ENCODE measurements at places on chromosomes 12 and 14.

DNA sequence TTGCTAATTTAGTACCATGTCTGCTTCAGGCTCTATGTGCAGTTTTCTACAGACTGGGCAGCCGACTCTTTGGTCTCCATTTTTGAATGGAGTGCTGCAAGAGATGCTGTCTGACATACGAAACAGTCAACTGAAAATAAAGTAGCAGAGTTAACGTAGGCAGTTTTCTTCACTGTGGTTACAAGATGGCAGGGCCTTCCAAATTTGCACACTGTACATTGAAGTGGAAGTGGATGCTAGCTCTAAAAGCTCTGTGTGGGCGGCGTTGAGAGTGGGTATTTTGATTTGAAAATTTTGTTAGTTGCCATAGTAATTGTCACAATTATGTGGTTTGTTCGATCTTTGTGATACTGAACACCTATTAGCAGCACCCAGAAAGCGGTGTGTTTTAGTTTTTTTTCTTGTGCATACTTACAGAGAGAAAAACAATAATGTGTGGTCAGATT, 154.9 kb upstream of the ATP2B1 start:
- no peaks in the 10 kb centered on the region for H3K36me3 ChIP-seq
- no peak overlapping the region for H3K4me3 ChIP-seq
- no peaks in the 10 kb centered on the region for H3K27me3 ChIP-seq
- DNase-seq, result no peak
- peak overlapping the region; percentile 54 for H3K27ac ChIP-seq
- H3K4me1 ChIP-seq, result no peaks in the 10 kb centered on the region

- no peaks in the 10 kb centered on the region for H3K36me3 ChIP-seq
- no peak overlapping the region for H3K4me3 ChIP-seq
- H3K4me1 ChIP-seq, result no peaks in the 10 kb centered on the region
- DNase-seq, result no peak
- no peak overlapping the region for H3K27ac ChIP-seq
- no peaks in the 10 kb centered on the region for H3K27me3 ChIP-seq
These were observed 738.3 kb upstream of the STXBP6 start for GRCh38 chr14:25788252-25788651.

DNA sequence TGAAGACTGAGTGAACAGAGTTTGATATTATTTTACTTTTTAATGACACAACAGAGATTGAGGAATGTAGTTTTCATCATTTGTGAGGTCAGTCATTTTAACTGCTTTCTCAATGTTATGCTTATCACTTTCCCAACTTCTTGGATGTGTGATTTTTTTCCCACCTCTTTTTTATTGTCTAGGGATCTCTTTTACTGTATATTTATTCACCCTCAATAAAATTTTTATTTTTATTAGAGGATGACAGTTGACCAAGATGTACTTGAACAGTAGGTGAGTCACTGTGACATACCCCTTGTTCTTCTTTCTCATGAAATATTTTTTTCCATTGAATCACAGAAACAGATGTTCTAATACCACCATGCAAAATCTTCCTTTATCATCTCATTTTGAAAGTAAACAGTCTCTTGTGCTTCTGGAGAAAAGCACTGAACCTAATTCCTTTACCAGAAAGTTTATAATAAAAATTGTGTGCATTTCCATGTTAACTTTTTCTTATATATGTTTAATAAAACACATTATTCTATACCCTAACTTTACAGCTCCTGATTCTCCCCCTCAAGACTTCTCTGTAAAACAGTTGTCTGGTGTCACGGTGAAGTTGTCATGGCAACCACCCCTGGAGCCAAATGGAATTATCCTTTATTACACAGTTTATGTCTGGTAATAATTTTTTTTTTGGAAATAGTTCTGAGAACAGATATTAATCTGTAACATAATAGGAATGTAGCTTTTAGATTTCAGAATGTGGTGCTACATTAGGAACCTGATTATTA, 65.9 kb downstream of the PTPRQ start:
- H3K27ac ChIP-seq, result no peak overlapping the region
- no peak for DNase-seq
- H3K36me3 ChIP-seq, result no peaks in the 10 kb centered on the region
- H3K27me3 ChIP-seq, result no peaks in the 10 kb centered on the region

GRCh38 chr12:26711569-26711968, 121.4 kb downstream of the ITPR2 start:
- no peak overlapping the region for H3K4me3 ChIP-seq
- no peaks in the 10 kb centered on the region for H3K27me3 ChIP-seq
- no peak overlapping the region for H3K27ac ChIP-seq
- peaks cover 7% of the 10 kb centered on the region for H3K36me3 ChIP-seq

- no peaks in the 10 kb centered on the region for H3K4me1 ChIP-seq
- no peaks in the 10 kb centered on the region for H3K27me3 ChIP-seq
These were observed 160.1 kb downstream of the KIF26A start for GRCh38 chr14:104298458-104298857.

GRCh38 chr12:89927226-89927698, 218.6 kb upstream of the ATP2B1 start:
- no peak for DNase-seq
- H3K36me3 ChIP-seq, result no peaks in the 10 kb centered on the region
- H3K4me3 ChIP-seq, result no peak overlapping the region
- H3K4me1 ChIP-seq, result no peaks in the 10 kb centered on the region

GRCh38 chr14:105878125-105878524, 351.7 kb downstream of the TMEM121 start:
- H3K36me3 ChIP-seq, result no peaks in the 10 kb centered on the region
- no peak overlapping the region for H3K27ac ChIP-seq
- H3K4me1 ChIP-seq, result no peaks in the 10 kb centered on the region
- no peak for DNase-seq

- no peaks in the 10 kb centered on the region for H3K27me3 ChIP-seq
- H3K4me1 ChIP-seq, result peaks cover 4% of the 10 kb centered on the region
- H3K27ac ChIP-seq, result no peak overlapping the region
- H3K36me3 ChIP-seq, result no peaks in the 10 kb centered on the region
These were observed 26.2 kb downstream of the MNAT1 start for GRCh38 chr14:60760644-60761364.

DNA sequence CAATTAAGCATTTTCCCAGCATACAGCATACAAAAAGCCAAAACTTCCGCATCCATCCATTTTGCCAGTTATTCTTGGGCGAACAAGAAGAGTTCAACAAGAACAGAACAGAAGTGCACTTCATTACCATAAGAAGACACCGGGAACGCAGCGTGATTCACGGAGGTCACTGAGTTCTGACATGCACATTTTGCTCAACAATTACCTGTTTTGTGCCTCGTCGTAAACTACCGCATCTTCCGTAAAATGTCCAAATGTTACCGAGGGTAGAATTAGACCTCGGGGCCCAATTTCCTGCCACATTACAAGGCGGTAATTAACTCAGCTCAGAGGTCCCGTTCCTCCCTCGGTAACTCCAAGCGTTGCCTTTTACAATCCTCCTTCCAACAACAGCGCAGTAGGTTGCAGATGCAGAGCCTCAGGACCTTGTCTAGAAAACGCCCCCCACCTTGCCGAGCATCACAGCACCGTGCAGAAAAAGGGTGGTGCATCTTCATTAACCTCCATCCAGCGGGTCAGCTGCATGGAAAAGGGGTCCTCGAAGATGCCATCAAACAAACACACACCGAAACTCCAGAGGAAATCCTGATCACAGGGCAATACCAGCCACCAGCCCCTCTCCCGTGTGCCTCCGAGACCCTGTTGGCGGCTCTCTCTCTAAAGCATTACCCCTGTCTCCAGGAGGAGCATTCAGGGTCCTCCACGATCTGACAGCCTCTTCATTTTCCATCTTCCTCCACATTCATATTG, 125.2 kb downstream of the BCL11B start:
- no peak for DNase-seq
- no peak overlapping the region for H3K27ac ChIP-seq

DNA sequence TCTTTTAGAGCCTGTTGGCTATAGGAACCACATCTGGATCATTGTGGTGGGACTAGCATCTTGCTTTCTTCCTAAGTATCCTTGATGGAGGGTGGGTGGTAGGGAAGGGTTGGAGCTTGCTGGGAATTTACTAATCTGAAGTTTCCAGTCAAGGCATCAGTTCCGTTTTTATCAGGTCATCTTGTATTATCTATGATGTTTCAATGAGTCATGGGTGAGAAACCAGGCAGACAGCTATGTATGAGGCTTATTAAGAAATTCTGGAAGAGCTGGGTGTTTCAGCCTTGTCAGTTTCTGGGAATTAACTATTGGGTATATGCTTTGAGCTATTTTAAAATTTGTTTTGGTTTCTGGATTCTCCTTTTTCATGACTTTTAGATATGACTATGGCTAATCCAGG, 11.3 kb downstream of the TSFM start:
- no peak overlapping the region for H3K4me3 ChIP-seq
- no peak for DNase-seq
- H3K27ac ChIP-seq, result no peak overlapping the region
- H3K4me1 ChIP-seq, result no peaks in the 10 kb centered on the region

- no peaks in the 10 kb centered on the region for H3K27me3 ChIP-seq
- H3K4me3 ChIP-seq, result peak overlapping the region; percentile 87
- peak overlapping the region; percentile 99 for H3K27ac ChIP-seq
- no peak for DNase-seq
These were observed 1.2 kb downstream of the CRY1 start for GRCh38 chr12:107091989-107092641.

DNA sequence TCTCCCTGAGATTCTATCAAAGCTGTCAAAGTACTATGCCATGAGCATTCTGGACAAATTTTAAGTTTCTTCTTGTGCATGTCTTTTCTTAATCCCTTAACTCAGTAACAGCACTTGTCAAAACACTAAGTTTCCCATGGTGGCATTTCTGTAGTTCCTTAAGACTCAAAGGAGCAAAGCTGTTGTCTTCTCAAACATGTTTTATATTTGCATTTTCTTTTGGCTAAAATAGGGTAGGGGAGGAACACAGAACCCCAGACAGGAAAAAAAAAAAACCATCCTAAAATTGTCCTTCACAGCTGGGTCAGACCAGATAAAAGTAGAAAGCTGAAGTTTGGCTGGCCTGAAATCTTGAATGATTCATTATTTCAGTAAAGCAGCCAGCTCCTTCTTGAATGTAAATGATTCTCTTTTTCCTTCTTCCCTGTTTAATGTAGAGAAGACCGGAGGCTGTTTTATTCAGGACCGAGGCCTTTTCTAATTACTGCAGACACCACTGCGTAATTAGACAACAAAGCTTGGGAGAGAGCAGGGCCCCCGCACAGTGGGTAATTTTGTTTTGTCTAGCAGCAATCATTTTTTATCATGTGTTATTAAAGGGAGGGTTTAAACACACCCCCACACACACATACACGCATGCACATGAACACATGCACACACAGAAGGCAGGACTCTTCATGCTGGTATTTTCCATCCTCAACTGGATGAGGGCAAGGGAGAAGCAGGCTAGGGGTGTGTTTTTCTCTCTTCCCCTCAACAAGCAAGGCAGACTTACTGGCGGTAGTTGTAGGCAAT, 51.0 kb downstream of the PAH start:
- H3K36me3 ChIP-seq, result no peaks in the 10 kb centered on the region
- H3K27me3 ChIP-seq, result no peaks in the 10 kb centered on the region
- H3K27ac ChIP-seq, result no peak overlapping the region
- no peak overlapping the region for H3K4me3 ChIP-seq
- DNase-seq, result no peak

DNA sequence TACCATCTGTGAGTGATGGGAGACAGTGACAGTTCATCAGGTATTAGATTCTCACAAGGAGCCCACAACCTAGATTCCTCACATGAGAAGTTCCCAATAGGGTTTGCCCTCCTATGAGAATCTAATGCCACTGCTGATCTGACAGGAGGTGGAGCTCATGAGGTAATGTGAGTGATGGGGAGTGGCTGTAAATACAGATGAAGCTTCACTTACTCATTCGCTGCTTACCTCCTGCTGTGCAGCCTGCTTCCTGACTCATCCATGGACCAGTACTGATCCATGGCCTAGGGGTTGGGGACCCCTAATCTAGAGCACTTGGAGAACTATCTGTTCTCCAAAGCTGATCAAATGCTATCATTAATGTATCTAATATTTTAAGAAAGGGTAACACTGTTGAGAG, 17.7 kb downstream of the CLEC2D start:
- DNase-seq, result no peak
- H3K4me1 ChIP-seq, result no peaks in the 10 kb centered on the region
- no peak overlapping the region for H3K4me3 ChIP-seq
- peaks cover 33% of the 10 kb centered on the region for H3K36me3 ChIP-seq
- H3K27ac ChIP-seq, result no peak overlapping the region

DNA sequence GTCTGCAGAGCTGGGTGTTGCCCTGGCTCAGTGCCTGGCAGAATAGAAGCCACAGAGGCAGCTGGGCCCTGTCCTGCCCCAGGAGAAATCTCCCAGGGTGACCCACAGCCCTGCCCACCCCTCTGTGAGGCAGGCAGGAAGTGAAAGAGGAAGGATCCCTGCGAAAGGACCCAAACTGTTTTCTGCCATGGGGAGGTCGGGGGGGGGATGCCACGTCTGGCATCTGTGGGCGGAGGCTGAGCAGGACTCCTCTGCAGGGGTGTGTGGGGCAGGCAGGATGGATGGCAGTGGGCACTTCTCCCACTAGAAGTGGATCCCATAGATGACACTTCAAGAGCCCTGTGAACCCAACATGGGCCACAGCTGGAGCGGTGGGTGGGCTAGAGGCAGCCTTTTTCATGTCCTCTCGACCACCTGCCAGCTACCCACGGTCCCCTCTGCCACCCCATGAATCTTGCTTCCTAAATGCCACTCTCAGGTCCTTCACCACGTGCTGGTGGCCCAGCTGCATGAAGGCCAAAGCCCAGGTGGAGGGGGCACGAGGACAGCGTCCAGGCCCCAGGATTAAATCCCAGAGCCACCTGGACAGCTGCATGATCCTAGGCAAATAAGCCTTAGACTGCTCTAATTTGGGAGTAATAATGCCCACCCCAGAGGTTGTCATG, 3.6 kb downstream of the PAPLN start:
- H3K27me3 ChIP-seq, result peaks cover 20% of the 10 kb centered on the region
- H3K27ac ChIP-seq, result no peak overlapping the region
- peaks cover 27% of the 10 kb centered on the region for H3K4me1 ChIP-seq
- H3K36me3 ChIP-seq, result no peaks in the 10 kb centered on the region

DNA sequence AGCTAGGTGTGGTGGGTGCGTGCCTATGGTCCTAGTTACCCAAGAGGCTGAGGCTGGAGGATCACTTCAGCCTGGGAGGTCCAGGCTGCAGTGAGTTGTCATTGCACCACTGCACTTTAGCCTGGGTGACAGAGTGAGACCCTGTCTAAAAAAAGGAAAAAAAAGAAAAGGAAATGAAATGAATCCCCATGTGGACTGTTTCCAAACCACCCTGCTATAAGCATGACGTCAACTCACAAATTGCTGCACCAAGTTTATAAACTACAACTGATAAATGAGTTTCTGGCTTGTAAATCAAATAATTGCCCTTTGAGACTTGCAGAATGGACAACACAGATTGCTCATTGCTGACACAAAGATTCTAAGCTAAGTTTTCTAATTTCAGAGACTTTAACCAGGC, 51.0 kb upstream of the STK38L start:
- no peaks in the 10 kb centered on the region for H3K36me3 ChIP-seq
- peak overlapping the region; percentile 92 for H3K27ac ChIP-seq
- DNase-seq, result no peak
- no peaks in the 10 kb centered on the region for H3K27me3 ChIP-seq

GRCh38 chr12:52663420-52663819, 11.4 kb upstream of the KRT2 start:
- no peak overlapping the region for H3K27ac ChIP-seq
- no peaks in the 10 kb centered on the region for H3K4me1 ChIP-seq
- no peak for DNase-seq
- no peaks in the 10 kb centered on the region for H3K36me3 ChIP-seq
- no peak overlapping the region for H3K4me3 ChIP-seq
